ENCODE measurements at places on chromosomes 1 and 21.

GRCh38 chr1:119978018-119978505 is 81.7 kb upstream of the ADAM30 start:
- no peak for DNase-seq

GRCh38 chr1:209884665-209885117 is 53.3 kb upstream of the SYT14 start:
- peak; percentile 97 for DNase-seq

GRCh38 chr1:212606395-212607205 is 2.0 kb upstream of the ATF3 start:
- no peak for DNase-seq

DNA sequence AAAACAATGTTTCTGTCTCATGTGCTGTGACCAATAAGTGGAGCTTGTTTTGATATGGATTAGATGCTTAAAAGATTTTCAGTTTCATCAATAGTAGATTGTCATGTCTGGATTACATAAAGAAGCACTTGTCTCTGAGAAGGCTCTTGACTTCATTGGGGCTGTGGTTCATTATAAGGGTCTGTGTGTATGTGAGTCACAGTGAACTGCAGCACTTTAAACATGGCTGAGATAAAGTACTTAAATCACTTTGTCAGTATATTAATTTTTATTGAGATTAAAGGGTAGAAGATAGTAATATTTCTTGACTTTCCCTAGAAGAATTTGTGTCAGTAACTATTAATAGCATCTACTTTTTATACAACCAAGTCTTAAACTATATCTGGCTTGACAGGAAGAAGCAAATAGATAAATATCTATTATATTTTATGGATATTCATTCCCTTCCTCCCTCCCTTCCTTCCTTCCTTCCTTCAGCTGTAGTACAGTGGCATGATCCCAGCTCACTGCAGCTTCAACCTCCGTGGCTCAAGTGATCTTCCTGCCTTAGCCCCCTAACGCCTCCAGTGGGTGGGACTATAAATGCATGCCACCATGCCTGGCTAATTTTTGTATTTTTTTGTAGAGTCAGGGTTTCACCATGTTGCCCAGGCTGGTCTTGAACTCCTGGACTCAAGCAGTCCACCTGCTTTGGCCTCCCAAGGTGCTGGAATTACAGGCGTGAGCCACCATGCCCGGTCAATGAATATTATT is 48.8 kb downstream of the ZFYVE9 start:
- no peak for DNase-seq

DNA sequence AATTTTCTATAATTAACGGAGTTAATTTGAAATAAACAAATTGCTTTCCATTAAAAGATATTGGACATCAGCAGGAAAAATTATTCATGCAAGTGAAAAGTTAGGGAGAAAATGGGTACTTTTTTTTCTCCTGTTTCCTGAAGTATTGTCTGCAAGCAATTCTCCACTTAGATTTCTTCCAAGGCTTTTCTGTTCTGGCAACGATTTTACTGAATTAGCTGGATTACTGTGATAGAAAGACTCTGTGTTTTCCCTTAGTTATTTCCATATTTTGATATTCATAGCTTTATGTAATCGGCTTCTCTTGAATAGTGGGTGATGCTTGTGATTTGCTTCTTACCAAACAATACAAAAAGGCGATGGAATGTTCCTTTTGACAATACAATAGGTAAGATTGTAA is 1333.9 kb downstream of the AMY1C start:
- no peak for DNase-seq

DNA sequence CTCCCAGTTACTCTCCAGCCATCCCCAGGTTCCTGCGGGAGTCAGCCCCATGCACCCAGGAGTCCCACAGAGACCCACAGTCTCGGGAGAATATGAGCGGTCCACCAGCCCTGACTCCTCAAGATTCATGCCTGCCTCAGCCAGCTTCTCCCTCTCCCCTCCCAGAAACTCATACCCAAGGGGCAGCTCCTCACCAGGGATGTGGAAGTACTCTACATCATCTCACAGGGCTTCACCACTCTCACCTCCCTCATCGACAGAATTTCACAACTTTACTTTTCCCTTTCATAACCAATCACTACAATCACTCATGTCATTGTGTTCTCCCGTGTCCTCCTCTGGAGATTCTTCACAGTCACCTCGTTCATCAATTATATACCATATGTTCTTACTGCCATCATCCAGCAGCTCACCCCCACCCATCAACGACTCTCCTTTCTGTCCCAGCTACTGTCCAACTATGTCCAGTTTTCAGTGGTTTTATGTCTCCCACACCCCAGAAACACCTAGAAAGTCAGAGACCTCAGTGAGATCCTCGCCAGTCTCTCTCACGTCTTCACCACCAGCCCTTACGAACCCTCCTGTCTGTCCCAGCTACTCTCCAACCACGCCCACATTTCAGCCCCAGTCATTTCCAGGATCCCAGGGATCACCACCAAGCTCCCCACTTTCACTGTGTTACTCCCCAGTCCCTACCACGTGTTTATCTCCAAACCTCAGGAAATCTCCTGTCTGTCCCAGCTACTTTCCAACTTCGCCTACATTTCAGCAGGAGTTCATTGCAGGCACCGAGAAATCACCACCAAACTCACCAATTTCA is 1530.1 kb upstream of the TPTE start:
- no peak for DNase-seq

GRCh38 chr21:42553435-42553834 is 39.8 kb downstream of the SLC37A1 start:
- no peak for DNase-seq

DNA sequence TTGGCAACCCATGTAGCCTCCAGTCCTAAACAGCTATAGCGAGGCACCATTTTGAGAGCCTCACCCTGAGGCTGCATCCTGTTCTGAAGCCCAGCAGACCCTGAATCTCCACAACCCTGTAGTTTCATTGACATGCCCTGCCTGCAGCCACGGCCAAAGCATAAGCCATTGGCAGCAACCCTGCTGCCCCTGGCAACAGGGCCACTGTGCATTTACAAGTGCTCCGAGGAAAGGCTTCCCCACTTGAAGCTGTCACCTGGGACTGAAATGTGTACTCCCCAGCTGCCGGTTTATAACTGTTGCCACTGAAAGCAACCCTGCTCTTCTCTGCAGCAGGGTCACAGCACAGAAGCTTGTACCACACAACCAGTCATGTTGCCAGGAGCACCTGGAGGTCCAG is 124.2 kb upstream of the OLFM3 start:
- DNase-seq: no peak

DNA sequence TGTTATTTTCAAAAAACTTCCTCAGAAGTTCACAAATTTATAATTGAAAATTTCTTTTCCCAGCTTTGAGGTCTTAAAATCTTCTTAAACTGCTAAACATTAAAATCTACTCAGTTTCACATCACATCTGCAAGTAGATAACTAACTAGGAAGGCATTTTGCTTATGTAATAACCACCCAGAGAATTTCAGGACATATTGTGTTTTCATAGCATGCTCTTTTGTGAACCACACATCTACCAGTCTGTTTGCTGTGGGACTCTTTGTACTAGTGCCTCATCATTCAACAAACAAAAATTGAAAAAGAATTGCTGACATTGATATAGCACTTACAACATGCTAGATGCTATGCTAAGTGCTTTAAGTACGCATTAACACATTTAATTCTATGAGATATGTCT is 31.6 kb upstream of the C1orf146 start:
- no peak for DNase-seq

GRCh38 chr1:10867138-10867721 is 70.8 kb upstream of the CASZ1 start:
- DNase-seq: no peak

- DNase-seq: no peak
Observed at GRCh38 chr1:231557898-231558707, 29.6 kb downstream of the TSNAX start.

DNA sequence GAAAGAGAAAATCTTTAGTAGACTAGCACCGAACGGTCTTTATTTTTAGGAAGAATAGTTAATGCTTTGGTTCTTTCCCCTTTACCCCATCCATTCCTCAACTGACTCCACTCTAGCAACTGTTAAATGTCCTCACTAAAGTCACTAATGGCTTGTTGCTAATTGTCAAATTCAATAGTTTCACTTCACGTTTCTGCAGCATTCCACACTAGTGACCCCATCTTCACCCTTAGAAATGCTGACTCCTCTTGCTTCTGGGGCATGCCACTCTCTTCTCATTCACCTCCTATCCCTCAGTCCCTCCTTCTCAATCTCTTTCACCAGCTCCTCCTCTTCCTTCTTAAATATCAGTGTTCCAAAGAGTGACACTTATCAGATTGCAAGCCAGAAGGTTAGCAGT is 19.4 kb upstream of the CADM3 start:
- DNase-seq: no peak

DNA sequence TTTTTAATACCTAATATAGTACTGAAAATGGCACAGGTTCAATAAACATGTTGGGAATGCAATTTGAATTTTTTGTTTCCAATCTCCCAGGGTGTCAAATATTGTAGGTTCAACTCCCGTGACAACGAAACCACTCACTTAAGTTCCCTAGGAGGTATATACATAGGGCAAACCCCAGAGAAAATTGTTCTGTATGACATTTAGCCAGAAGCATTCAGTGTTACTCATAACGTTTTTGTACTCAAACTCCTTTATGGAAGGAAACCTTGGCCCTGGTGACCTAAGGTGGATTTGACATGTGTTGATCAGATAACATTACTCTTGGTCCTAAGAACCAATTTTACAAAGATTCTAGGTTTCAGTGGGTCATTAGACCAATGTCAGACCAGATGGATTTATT is 110.6 kb downstream of the USP25 start:
- DNase-seq: no peak

DNA sequence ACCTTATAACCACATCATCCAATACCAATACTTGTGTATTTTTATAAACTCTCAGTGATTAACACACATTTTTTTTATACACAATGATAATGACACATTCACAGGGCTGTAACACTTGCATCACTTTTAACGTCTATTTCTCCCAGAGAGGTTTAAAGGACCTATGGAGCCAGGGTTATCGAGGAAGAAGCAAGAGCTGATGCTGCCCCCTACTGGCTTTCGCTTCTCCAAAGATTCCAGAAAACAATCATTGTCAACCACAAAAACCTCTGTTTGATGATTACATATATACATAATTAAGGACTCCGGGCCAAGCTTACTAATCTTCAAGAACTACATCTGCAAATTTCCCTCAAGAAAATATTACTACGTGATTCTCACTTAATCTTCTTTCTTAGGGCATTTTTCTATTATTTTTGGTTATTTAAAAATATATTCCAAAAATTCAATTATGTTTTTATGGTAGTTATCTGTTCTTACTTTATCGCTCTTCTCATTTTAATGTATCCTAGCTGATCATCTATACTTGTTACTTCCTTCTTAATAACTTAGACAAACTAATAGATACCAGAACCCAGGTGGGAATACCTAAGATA is 214.5 kb downstream of the VAV3 start:
- DNase-seq: peak; percentile 36

- no peak for DNase-seq
Observed at GRCh38 chr1:17768651-17769241, 13.6 kb downstream of the ACTL8 start.

- no peak for DNase-seq
Observed at GRCh38 chr1:65119951-65120350, 28.1 kb upstream of the AK4 start.

DNA sequence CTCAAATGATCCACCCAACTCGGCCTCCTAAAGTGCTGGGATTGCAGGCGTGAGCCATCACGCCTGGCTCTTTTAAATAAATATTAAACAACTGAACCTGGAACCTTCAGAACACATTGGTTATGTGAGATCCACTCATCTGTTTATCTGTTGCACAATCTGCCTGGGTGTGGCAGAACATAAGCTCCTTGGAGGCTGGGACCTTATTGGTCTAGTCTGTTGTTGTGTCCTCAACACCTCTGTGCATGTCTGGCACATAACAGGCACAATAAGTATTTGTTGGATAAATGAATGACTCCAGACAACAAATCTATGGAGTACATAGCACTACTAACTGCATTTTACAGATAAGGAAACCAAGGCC is 4.1 kb upstream of the NBL1 start:
- no peak for DNase-seq

DNA sequence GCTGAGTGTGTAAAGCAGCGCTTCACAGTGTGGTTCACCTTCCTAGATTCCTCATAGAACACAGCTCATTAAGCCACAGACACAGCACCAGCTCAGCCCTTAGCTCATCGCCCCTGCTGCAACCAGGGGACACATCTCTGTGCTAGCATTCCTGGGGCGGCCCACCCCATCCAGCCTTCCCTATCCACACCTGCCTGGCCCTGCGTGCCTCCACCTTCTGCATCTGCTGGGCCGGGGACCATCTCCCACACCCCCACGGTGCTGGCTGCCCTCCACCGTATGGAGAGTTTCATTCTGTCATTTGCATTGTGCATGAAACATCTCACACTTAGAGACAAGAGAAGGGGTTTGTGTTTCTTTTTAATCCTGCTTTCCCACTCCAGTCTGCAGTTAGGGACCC is 35.8 kb upstream of the PRSS38 start:
- DNase-seq: no peak

- DNase-seq: no peak
Observed at GRCh38 chr1:6329851-6330250, 63.7 kb downstream of the ACOT7 start.

GRCh38 chr1:7585216-7585907 is 185.7 kb upstream of the VAMP3 start:
- DNase-seq: no peak

GRCh38 chr1:117213046-117213445 is 2.3 kb upstream of the VTCN1 start:
- no peak for DNase-seq

GRCh38 chr21:45923146-45923545 is 58.4 kb upstream of the COL6A1 start:
- DNase-seq: peak; percentile 25

DNA sequence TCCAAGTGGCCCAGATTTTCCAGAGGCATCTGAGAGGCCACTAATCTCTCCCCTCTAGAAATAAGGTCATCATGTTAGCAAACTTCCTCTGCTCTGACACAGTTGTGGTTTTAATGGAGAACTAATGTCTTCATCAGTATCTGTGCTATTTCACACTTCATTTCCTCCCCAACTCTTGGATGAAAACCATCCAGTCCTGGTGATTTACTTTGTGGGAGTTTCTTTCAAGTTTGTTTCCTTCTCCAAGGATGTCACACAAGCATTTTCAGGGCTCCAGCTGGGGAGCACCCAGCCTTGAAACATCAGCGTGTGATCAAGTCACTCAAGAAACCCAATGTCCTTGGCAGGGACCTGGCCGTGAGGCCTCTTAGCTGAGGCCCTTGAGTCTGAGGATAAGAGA is 38.8 kb downstream of the TBX15 start:
- no peak for DNase-seq

DNA sequence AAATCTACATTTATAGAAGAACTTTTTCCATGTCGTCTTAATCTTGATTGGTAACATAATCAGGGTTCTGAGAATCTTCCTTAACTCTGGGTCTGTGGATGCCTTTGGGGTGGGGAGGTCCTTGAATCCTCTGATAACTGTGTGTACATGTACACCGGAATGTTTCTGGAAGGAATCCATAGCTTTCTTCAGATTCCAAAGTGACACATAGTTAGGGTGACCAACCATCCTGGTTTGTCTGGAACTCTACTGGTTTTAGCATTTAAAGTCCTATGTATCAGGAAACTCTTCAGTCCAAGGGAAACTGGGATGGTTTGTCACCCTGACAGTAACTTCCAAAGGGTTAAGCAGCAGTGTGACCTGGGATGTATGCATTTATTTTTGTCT is 16.8 kb downstream of the STRIP1 start:
- no peak for DNase-seq

- no peak for DNase-seq
Observed at GRCh38 chr1:4778056-4778455, 123.6 kb downstream of the AJAP1 start.
